ENCODE measurements at places on chromosomes 4 and X.

- DNase-seq = peak; percentile 85
Measured at GRCh38 chr4:21769404-21770147, 179.0 kb downstream of the KCNIP4 start.

DNA sequence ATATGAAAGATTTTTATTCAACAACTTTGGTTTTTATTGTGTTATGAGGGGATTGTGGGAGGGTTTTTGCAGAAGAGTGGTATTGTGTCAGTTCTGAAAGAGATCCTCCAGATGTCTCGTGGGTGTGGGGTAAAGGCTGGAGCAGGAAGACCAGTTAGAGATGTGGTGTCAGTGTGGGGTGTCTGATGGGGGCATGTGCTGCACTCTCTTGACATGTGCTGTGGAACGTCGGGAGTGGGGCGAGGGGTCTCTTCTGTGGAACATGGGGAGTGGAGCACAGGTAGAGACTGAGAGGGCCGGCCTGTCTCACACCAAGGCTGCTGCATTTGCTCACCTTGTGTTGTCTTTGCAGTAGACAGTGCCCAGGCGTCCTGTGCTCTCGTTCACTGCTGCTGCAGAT lies 37.6 kb downstream of the FAM193A start:
- no peak for DNase-seq

- DNase-seq = no peak
Measured at GRCh38 chr4:105182211-105182610, 35.5 kb downstream of the TET2 start.

GRCh38 chr4:170884969-170885570 lies 795.3 kb upstream of the AADAT start:
- DNase-seq = no peak

DNA sequence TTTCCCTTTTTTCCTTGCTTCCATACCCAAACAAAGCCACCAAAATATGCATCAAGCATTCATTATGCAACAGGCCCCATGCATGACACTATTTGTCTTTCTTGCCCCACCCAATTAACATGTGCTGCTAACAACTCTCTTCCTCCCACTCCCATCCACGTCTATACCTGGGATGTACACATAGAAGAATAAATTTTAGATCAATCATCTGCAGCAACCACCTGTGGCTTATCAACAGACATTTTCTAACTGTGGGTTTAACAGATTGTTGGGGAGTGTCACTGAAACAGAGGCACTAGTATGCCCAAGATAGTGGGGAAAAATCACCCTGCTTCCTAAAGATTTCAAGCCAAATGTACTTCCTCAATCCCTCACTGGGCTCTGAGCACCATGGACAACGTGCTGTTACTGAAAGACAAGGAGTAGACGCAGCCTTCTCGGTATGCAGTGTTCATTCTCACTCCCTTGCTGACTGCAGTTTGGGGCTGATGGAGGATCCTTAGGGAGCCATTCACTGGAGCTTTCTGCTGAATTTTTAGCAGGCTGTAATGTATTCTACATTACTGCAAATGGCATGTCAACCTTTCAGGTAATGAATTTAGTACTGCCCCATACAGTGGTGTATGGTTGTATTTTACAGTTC lies 28.4 kb upstream of the TRPC5OS start:
- no peak for DNase-seq

DNA sequence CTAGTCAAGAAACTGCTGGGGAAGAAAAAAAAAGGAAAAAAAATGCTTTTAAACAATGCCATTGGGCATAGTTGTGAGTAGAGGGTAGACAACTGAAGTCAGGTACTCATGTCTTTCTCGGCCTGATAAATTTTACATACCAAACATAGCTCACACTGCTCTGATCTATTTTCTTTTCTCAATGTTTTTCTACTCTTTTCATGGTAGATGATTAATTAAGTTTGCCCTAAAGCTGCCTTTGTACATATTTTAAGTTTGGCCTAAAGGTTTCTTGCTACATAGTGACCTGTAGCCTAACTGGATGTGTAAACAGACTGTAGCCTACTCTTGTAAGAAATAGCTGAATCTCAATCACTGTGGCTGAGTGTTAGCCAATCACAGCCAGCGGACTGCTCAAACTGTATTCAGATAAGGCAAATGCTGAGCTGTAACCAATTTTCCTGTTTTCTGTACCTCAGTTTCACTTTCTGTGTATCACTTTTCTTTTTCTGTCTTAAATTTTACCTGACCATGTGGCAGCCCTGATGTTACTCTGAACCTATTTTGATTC lies 121.0 kb downstream of the PCDH10 start:
- no peak for DNase-seq

DNA sequence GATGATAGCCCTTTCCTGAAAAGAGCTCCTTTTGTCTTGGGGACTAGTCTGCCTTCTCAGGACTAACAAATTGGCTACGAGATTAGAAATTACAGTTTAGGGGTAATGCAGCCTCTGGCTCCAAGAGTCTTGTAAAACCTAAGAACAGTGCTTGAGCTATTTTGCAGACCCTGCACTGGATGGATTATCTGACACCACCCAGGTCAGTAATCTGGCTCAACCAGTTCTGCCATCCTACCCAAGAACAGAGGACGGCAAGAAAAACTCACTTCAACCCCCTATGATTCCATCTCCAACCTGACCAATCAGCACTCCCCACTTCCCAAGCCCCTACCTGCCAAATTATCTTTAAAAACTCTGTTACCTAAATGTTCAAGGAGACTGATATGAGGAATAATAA lies 225.1 kb downstream of the FAM47A start:
- no peak for DNase-seq

- DNase-seq = peak; percentile 38
Measured at GRCh38 chr4:144647095-144647561, 1.2 kb downstream of the HHIP start.

DNA sequence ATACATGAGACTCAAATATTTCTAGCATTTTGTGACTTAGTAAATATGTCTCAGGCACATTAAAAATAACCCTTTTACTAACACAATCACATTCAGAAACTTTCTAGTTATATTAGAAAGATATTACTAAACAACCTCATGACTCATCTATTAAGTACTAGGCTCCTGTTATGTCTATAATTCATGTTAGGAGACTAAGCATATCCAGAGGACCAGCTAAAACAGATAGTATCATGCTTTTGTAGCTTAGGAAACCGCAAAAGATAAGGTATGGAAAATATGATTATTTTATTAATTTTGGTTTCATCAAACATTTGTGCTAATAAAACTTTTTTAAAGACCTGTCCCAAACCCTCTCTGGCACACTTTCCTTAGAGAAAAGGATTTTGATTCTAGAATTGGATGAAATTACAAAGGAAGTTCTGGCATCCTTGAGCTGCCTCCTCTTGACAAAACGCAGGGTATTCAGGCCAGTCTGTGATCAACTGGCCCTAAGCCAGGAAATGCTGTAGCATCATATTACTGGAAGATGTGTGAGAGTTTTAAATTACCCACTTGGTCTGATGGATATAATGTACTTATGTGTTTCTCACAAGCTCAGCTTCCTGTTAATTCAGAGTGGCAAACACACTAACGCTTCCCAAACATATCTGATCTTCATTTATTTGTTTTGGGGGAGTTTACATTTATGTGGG lies 60.4 kb downstream of the NRK start:
- no peak for DNase-seq

GRCh38 chr4:6322761-6323566 lies 53.3 kb downstream of the WFS1 start:
- no peak for DNase-seq

GRCh38 chr4:184347251-184348239 lies 126.8 kb downstream of the IRF2 start:
- DNase-seq = no peak

GRCh38 chr4:24544208-24544988 lies 40.0 kb downstream of the DHX15 start:
- DNase-seq = no peak

DNA sequence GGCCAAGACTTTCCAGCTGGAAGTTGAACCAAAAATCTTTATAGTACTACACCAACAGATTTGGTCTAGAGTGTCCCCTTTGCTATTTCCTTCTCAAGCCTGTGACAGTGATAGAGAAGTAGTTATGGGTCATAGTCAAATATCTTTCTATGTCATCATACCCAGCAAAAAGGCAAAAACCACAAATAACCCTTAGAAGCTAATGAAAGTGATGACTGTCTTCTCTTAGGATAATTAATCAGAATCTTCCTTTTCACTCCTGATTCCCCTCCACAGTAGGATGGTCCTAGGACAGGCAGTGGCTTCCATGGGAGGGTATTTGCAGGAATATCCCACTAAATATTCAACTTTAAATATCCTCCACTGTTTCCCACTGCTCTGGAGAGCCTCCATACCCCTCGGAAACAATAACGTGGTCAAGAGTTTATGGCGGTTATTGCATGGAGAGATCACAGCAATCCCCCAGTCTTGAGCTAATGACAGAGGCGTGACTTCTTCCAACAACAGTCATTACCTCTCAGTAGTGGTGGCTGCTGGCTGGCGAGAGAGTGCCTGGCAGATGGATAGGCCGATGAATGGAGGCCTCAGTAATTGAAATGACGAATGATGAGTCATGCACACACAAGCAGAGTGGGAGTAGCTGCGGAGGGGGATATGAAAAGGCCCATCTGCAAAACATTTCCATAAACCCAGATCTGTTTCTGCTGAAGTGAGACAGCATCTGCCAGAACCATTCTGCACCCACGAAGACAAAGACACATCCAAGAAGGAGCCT lies 154.9 kb downstream of the STK32B start:
- DNase-seq = peak; percentile 86

DNA sequence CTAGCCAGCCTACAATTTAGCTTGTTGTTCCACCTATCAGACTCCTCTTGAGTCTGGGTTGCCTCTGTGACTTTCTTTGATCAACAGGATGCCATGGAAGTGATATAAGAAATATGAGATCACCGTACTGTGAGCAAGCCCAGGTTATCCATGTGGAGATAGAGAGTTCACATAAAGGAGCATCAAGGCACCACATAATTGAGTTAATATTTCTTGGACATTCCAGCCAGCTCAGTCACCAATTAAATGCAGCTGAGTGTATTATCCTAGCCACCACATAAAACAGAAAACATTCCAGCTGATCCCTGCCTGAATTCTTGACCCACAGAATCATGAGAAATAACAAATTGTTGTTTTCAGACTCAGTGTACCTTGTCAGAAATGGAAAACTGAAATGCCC lies 253.6 kb downstream of the PPP1R2C start:
- peak; percentile 74 for DNase-seq

DNA sequence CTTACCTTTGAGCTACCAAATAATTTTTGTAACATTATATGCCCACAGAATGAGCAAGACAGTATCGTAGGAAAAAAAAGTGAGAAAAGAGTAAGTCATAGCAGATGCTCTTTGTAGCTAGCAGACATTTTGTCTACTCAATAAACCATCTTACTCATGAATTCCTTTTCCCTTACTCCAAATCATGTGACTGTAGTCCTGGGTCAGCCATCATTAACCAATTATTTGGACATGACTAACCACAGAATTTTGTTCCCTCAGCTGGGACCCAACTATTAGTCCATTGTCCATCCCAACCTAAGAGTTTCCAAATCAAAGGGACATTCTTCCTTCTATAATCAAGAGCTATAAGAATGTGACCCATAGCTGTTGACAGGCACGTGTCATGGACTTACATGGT lies 11.4 kb downstream of the UBE2D3 start:
- DNase-seq = peak; percentile 92

DNA sequence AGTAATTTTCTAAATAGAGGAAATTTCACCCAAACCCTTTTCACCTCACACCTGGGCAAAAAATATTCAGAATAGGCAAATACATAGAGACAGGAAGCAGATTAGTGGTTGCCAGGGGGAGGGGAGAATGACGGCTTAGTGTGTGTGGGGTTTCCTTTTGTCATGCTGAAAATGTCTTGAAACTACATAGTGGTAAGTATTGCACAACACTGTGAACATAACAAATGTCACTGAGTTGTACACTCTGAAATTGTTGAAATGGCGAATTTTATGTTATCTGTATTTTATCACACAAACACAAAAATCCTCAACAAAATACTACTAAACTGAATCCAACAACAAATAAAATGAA lies 60.7 kb upstream of the PLAC1 start:
- DNase-seq = peak; percentile 54

DNA sequence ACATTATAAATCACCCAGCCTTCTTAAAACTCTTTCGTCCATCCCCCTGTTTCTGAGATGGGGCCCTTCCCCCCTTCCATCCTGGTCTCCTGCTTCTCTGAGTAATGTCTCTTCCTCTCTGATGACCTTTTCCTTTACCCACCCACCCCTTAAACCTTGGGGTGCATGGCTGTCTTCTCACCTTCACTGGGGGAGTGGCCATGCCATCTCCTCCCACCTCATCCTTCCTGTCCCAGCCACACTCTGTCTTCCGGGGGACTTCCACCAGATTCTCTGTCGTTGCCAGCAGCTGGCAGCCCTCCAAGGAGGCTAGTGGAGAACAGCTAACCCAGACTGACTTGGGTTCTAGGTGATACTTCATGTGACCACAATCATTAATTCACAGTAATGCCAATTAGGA lies 83.2 kb upstream of the SCML1 start:
- no peak for DNase-seq

DNA sequence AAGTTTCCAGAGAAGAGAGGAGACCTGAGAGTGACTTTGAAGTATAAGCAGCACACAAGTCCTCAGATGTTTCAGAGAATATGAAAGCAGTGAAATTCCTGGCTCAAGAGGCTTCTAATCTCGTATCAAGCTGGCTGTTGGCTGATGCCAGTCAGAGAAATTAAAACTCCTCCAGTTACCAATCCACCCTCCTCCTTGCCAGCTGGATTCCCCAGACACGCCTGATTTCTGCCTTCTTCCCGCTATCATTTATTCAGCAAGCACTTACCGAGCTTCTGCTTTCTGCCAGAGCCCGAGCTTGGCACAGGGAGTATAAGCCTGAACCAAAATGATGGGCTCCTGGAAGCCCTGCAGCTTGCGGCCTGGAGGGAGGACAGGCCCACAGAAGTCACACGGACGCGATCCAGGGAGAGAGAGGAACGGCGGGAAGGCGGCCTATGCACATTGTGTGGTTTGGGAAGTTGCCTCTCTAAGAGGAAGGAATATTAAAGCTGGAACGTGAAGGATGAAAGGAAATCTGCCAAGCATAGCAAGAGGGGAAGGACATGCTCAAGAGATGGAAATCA lies 102.4 kb upstream of the TBL1X start:
- DNase-seq = no peak

- no peak for DNase-seq
Measured at GRCh38 chr4:89357787-89358186, 50.2 kb upstream of the GPRIN3 start.

- no peak for DNase-seq
Measured at GRCh38 chrX:54479136-54480111, 16.6 kb downstream of the FGD1 start.

GRCh38 chr4:7766086-7766485 lies 173.6 kb downstream of the AFAP1 start:
- DNase-seq = no peak

DNA sequence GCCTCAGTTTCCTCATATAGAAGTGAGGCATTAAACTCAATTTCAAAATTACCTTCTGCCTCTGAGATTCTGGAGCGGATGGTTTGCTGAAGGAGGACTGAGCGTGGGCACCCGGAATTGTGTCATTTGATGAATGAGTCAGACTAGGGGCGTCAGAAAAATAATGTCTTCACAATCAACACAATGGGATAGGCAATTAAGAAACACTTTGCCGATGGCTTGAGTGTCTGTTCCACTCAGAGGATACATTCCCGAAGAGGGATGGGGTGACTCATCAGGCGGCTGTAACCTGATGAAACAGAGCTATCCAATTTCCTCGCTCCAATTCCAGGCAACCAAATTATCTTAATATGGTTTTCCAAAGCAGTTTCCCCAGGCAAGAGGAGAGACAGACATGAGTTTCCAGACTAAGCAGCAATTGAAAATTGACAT lies 1.2 kb upstream of the CHRNA9 start:
- DNase-seq = peak; percentile 77
